BE2C (cell line): ENCODE measurements at places on chromosomes 6 and 20.
A peak's percentile ranks its signal among the peaks of the same experiment; 100 is the strongest.

- DNase-seq = no peak
Measured at GRCh38 chr6:2576499-2576898, 174.2 kb downstream of the MYLK4 start.

- no peak for DNase-seq
Measured at GRCh38 chr6:133070410-133071043, 170.6 kb upstream of the EYA4 start.

DNA sequence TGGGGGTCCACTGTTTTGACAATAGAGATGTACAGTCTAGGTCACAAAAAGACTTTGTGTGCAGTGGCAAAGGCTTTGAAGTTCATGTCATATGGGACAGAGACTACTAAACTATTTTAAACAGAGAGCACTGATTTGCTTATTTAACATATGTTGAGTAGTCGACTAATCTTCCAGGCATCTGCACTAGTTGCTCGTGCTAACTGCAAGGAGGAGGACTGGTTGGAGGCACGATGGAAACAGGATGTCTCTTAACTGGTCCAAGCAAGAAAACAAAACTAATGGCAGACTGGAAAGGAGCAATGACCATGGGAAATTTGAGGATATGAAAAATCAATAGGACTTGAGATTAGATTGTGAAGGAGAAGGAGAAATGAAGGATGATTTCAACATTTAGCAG is 28.5 kb upstream of the ERVFRD-1 start:
- no peak for DNase-seq

DNA sequence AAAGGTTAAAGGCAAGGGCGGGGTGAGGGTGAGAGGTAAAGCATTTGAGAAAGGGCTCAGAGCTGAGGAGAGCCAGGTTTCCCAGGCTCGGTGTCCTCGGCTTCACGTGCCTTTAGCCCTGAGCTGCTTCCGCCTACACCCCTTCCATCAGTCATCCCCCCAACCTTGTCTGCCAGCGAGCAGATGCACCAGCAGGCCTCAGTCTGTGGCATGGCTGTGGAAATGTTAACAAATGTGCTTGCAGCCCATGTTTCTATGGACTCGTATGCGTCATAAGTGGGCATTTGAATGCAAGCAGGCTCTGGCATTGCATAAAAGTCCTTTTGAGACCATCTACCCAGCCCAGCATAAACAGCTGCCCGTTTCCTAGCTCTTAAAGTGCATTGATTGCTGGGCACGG is 88.8 kb downstream of the SYNJ2 start:
- DNase-seq = no peak

DNA sequence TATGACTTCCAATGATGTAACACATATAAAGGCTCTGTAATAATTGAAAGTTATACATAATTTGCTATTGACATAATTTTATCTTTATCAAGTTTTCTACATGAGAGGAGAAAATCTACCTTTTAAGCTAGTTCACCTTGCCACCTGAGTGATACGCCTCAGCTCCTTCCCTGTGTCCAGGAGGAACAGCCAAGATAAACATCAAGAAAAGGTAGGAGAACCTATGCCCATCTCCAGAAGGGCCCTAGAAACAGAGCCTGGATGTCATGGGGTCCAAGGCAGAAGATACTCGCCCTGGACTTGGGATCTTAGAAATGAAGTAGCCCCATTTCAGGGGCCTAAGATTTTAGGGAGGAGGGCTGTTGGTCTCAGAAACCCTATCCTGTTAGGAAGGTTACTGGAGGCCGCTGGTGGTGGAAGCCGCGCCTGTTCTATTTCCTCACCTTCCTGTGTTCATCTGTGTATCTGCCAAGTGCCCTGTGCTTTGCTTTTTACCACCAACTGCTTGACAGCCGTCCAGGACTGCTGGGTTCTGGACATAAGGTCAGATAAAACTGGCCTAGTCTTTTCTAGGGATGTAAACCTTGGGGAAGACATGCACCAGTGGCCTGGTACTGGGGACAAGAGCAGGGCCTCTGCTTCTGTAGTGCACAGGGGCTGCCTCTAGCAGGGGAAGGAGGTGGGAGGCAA is 178.5 kb downstream of the ARID1B start:
- peak; percentile 27 for DNase-seq

DNA sequence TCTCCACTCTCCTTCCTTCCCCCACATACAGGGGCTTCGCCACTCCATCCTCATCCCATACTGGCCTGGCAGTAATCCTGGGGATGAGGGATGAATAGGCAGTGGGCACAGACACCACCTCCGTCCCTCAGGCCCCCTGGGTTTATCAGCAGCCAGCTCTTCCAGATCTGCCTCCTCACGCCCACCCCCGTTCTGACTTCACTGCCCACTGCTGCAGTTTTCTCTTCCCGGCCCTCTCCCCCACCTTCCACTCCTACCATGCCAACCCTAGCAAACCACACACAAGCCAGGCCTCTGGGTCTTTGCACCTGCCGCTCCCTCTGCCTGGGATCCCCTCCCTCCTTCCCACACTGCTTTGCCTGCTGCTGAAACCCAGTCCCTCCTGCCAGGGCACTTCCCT is 22.3 kb downstream of the PNPLA1 start:
- DNase-seq = no peak

GRCh38 chr6:106383573-106383972 is 23.1 kb downstream of the CRYBG1 start:
- DNase-seq = no peak

- no peak for DNase-seq
Measured at GRCh38 chr6:116268589-116269293, 11.0 kb downstream of the TSPYL1 start.

DNA sequence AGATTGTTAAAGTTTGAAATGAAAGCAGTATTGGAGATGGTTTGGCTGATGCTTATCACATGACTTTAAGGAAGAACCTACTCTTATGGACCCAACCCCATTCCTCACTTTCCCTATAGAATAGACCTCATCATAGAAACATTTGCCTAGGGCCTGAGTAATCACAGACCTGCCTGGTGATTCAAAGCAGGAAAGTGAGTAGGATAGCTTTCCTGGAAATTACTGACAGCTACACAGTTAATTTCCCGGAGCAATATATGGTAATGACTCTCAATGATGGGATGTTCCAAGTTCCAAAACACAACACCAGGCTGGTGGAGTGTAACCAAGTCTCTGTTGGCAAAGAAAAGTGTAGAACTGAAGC is 233.8 kb downstream of the SIM1 start:
- DNase-seq = no peak

- peak; percentile 11 for DNase-seq
Measured at GRCh38 chr6:15623276-15624116, 39.3 kb downstream of the DTNBP1 start.

DNA sequence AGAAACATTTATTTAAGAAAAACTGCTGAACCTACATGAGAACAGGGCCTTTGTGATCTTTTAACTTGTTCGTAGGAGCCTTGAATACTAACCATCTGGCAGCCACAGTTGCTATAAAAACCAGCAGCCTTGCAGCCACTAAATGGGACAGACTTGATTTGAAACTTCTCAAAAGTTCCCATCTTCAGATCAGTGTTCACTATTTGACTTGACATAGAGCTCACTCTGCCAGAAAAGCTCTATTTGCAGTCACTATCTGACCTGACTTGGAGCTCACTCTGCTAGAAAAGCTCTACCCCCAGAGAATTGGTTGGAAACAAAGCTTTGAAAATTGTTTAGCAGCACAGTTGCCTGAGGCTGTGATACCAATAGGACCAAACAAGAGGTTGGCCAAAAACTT is 119.3 kb upstream of the F13A1 start:
- no peak for DNase-seq

DNA sequence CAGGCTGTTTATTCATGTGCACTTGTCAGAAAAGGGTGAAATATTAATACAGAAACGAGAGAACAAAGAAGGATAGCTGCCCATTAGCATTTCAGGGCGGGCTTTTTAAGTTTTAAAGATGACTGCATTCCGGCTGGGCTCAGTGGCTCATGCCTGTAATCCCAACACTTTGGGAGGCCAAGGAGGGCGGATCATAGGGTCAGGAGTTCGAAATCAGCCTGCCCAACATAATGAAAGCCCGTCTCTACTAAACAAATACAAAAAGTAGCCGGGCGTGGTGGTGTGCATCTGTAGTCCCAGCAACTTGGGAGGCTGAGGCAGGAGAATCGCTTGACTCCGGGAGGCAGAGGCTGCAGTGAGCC is 130.5 kb downstream of the HFE start:
- DNase-seq = no peak

DNA sequence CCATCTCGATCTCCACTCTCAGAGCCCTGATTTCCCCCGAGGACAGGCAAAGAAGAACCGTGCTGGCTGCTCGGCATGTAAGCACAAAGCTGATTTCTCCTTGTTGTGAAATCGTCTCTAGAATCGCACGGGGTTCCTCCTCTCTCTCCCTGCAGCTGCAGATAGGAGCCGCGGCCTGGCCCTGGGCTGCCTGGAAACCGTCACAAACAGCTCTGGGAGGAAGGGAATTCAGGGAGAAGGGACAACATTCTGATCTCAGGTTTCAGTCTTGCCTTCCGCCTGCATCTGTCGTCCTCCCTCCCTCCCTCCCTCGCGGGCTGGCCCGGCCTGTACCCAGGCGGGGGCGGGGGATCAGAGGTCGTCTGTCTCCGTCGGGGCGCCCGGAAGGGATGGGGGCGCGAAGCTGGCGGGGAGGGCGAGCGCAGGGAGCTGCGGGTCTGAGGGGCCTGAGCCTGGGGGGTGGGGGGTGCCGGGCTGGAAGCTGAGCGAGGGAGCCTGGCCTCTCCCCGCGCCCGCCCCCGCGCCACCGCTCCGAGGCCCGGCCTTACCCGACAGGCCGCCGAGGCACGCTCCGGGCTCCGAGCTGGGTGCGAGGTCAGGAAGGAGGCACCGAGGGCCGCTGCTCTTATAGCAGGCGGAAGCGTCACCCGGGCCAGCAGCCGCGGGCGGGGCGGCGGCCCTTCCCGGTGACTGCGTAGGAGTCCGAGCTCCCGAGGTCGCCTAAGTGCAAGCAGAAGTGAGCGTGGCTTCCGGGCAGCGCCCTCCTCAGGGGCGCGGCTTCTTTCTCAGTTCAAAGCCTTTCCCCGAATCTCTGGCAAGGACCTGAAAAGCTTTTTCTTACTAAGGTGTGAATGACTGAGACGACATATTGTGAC is at the start of gene SERPINB1:
Gene SERPINB1 (minus strand): TSS at position 600 of the 875 bp plus-strand sequence. CDS start 1,277 bp downstream, outside the sequence.
- DNase-seq = peak; percentile 32

GRCh38 chr20:50968289-50968688 is 9.7 kb downstream of the MOCS3 start:
- no peak for DNase-seq

GRCh38 chr20:3909952-3910366 is 20.8 kb downstream of the PANK2 start:
- no peak for DNase-seq

GRCh38 chr6:41268478-41268877 is 18.0 kb downstream of the TREM1 start:
- no peak for DNase-seq

DNA sequence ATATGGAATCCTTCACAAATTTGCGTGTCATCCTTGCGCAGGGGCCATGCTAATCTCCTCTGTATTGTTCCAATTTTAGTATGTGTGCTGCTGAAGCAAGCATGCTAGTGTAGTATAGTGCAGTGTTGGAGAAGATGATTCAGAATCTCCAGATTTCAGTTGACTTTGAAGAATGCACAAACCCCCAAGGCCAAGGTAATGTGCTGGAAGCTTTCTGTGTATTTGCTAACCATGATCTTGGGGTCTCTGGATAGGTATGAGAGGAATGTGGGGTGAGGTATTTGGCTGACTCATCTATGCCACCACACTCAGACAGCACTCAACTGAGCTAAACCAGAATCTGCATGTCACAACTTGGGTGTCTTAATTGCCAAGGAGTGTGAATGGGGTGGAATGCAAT is 42.6 kb upstream of the DEK start:
- no peak for DNase-seq

DNA sequence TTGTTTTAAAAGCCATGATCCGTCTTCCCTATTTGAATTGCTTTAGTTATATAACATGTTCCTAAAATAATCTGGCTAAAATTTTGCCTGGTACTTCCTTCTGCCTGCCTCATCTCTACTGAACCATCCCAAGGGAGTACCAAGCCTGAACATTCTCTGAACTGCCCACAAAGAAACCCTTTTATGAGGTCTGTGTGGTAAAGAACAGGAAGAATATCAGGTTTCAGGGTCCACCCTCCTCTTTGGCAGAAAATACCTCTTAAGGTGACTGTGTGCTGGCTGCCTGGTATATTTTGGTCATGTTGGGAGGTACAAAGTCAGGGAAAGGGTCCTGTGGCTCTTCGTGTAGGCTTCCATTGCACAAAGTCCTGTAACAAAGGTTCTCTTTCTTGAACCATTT is 574.1 kb upstream of the CHD6 start:
- no peak for DNase-seq

GRCh38 chr6:11245381-11246256 is 13.2 kb upstream of the NEDD9 start:
- no peak for DNase-seq

DNA sequence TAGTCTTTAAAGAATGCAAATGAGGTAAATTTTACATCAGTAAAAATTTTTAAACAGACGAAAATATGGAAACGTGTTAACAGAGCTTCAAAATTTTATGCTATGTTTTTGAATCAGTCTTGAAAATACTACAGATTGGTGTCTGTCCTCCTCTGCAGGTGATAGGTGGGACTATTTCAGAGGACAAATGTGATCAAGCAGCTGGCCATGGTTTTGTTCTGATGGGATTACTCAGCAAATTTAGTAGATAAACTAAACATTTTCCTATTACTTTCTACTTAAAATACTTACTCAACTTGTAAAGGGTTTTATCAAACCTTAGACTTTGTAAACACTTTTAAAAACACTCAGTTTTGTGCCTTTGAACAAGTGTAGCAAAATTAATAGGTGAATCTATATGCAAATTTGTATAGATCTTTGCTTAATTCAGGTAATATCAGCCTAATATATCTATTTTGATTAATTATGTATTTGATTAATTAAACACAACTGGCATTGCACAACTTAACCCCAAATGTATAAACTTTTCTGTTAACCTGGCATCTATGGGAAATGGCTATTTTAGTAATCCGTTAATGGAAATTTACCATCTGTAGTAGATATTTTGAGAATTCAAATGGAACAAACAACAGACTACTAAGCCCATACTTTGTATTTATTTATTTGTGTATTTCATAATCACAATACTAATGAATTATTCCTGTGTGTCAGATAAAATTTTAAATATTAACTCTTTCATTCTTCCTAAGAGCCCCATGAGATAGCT is 22.5 kb downstream of the ADGRB3 start:
- DNase-seq = no peak
